ENCODE measurements at places on chromosomes 3 and 15.
A peak's percentile ranks its signal among the peaks of the same experiment; 100 is the strongest.

DNA sequence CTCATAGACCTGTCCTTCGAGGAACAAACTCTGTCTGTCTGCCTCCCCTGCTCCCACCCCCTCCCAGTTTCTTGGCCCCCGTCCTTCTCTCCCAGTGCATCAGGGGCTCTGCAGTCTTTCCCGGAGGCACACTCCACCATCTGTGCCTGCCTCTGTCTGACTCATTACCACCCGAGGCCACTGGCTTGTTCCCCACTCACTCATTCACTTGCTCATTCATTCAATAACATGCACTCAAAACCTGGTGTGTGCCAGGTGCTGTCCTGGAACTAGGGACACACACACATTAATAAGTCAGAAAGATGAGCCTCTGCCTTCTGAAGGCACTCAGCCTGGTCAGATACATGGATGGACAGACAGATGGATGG, 12.4 kb downstream of the AMIGO3 start:
- DNase-seq, result no peak

DNA sequence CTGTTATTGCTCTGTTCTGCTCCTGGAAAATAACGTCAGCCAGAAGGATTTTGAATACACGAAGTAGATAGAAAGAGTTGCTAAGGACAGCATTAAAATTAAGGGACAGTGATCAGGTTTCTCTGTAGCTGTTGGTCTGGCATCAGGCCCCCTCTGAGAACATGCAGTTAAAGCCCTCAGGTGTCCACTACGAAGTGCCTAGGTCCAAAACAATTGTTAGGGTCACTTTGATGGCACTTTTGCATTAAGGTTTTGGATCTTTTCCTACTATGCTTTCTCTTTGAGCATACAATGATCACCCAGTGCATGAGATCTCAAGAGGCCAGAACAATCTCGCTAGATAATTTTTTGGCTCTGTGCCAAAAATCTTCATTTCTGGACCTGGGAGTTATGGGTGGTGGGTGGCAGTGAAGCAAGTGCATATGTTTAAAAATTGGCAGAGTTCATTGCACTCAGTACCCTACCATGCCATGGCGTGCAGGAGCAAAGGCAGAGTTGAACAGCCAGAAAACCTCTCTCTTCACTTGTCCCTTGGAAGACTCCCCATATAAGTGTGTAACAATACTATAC, 797.6 kb downstream of the ROBO2 start:
- DNase-seq, result no peak

- DNase-seq, result no peak
Observed at GRCh38 chr3:196016059-196016458, 65.8 kb downstream of the TFRC start.

DNA sequence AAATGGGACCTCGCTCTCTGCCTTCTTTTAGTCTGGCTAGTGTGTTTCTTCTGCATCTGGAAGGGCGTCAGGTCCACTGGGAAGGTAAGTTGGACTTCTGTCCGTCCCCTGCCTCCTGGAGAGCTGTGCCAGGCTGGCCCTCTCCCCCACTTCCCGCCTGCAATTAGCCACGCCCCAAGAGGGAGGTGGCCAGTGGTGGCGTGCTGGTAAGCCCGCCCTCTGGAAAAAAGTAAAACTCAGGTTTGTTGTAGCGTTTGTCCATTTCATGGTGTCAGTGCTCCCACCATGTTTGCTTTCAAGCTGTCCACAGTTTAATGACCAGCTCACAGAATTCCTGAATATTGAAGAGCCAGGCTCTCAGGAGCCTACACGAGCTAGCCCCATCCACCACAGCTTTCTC, 55.6 kb downstream of the SLC6A6 start:
- no peak for DNase-seq

- no peak for DNase-seq
Observed at GRCh38 chr3:14237457-14237856, 58.8 kb downstream of the LSM3 start.

DNA sequence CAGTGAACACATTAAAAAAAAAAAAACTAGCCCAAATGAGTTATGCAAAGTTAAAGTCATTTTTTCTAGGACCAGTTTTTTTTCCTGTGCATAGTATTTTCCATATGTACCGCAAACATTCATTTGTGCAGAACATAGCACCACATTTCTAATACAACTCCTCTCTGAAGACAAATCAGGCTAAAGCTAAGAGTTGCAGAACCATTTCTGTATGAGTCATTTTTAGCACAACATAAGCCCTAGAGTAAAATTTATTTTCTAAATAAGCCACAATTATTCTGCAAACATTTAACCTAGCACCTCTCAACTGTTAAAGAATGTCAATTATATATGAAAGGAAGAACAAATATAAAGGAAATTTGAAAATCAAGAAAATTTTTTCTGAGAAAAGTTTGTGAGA, 375.8 kb downstream of the TIGIT start:
- no peak for DNase-seq

DNA sequence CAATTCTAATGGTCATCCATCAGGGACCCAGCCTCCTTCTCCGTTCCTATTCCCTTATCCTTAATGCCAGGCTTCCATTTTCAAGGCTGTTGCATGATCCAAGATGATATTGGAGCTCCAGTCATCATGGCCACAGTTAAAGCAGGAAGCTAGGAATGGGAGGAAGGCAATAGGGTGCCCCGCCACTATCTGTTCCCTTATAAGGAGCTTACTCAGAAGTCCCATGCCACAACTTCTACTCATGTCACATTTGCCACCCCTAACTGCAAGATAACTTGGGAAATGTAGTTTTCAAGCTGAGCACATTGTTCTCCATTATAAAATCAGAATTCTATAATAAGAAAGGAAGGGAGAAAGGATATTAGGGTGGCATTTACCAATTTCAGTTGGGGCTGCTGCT, 38.6 kb upstream of the SPSB4 start:
- DNase-seq, result no peak

GRCh38 chr3:188791311-188791710, 380.5 kb upstream of the TPRG1 start:
- no peak for DNase-seq

DNA sequence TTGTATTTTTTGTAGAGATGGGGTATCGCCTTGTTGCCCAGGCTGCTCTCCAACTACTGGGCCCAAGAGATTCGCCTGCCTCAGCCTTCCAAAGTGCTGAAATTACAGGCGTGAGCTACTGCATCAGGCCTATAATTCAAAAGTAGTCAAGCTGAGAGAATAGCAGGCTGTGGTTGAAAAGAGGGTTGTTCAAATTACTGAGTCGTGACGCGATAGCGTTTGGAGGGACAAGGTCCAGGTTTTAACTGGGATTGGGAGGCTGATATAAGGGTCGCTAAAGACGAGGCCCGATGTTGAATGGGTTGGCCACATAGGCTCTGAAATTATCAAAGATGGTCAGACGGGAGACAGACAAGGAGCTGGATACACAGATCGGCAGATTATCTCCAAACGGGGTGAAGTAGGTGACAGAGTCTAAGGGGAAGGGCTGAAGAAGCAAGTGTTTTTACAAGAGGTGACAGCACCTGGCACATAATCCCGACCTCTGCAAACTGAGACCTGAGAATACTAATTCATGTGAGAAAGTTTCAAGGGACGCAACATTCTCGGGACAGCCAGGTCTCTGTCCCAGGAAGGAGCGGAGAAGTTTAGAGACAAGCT, 759 bp upstream of the ARID3B start:
- peak; percentile 59 for DNase-seq

- no peak for DNase-seq
Observed at GRCh38 chr3:146590521-146590920, 14.6 kb downstream of the PLSCR5 start.

DNA sequence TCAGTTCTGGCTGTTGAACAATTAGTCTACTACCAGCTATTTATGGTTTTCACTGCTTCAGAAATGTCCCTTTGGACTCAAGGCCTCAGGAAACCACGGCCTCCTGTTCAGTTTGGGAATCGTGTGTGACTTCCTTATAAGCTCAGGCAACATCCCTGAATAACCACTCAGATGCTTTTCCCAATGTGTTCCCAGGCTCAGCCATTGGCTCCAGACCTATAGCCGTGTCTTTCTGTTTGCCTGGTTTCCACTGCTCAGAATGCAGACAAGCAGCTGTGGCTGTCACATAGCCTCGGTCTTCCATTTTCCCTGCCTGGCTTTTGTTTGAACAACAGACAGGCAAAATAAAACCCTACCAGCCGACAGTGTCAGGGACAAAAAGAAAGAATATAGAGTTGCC, 63.2 kb upstream of the ATP2B2 start:
- no peak for DNase-seq

DNA sequence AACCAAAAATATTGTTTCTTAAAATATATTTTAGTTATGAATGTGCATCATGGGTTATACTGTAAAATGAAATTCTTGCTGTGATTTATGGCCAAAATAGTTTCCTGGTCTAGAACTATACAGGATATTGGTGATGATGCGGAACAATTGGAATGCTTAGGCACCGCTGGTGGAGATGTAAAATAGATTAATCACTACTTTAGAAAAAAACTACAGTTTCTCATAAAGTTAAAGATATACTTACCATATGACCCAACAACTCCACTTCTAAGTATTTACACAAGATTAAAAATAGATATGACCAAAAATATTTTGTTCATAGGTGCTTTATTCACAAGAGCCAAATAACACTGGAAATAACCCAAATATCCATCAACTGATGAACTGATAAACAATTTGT, 126.7 kb downstream of the TUSC7 start:
- no peak for DNase-seq

GRCh38 chr3:156160647-156161046, 40.3 kb downstream of the KCNAB1 start:
- peak; percentile 12 for DNase-seq

DNA sequence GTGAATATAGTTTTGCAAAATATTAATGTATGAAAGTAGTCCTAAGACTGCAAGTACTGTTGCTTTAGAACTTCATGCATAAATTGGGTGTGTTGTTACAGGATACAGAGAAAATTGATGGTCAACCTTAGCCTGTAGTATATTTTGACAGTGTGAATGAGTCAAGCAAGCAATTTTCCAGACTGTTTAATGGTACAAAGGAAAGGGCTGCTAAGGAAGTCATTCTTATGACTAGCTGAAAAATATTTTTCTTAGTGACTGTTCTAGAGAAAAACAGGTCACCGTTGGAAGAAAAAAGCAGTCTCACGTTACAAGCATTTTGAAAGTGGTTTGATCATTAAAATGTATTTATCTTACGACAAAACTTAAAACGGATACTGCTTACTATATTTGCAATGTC, 49.2 kb downstream of the MBNL1 start:
- DNase-seq, result no peak

DNA sequence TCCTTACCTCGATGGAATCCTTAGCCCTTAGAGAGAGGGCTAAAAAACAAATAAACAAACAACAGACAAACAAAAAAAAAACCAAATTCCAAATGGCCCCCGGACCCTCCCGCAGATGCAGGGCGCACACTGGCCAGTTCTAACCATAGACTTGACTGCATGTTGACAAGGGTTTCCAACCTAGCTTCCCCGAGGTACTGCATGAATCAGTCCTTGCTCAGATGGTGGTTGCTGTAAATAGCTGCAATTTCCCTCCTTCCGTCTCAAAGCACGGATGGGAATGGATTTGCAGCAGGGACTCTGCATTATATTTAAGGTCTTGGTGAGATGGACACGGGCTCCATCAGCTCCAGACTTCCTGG, 162.8 kb downstream of the CD47 start:
- peak; percentile 69 for DNase-seq
